Neural progenitor cell (in vitro differentiated cells): ENCODE measurements at places on chromosomes 5 and 9.

GRCh38 chr9:115138151-115138550 is 20.2 kb upstream of the TNC start:
- DNase-seq = no peak

DNA sequence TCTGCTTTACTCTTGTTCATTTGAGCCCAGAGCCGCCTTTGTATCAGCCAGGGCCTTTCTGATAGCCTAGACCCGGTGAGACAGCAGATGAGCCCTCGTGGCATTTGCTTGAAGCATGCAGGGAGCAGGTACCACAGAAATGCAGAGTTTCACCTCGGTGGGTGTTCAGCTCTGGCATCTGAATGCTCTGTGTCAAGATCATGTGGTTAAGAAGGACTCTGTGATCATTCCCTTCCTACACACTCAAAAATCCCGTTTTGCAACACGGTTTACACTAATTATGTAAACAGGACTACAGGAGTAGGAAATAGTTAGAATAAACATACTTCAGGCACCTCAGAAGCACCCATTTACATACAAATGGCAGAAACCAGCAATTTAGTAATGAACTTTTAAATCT is 67.2 kb downstream of the MVB12B start:
- DNase-seq = no peak

- no peak for DNase-seq
Measured at GRCh38 chr5:54275361-54275760, 35.0 kb downstream of the ARL15 start.

DNA sequence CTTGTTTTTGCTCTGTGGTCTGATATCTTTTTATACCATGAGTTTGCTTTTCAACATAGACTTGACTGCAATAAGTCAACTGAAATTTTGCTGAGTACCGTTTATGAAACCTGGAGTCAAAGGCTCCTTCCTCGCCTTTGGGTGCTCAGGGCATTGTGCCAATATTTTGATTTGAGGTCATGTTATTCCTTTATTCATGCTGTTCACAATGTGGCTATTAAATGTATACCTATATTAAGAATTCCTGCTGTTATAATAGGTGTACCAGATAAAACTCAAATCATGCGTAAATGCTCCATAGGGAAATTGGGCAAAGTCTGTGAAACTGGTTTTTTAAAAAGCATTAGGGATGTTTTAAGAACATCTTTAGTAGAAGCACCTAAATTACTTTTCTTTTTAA is 334.0 kb upstream of the NUDT12 start:
- DNase-seq = no peak

GRCh38 chr9:97502984-97503861 is 1.8 kb downstream of the TMOD1 start:
- DNase-seq = no peak
